Daoy (cell line): ENCODE measurements at places on chromosomes 5 and 9. TPM values are rescaled to one million over a fixed set of nuclear protein-coding genes. Genes with fewer than 3 reads are reported as not detected.

The PURA gene
- total RNA-seq: 6.5 and 7.8 TPM in 2 replicates

The STARD4 gene
- 44.5 and 84.3 TPM in 2 replicates for total RNA-seq

The IGIP gene
- 1.6 and 1.8 TPM in 2 replicates for total RNA-seq

The EFNA5 gene
- 4.1 and 5.8 TPM in 2 replicates for total RNA-seq

The FGF10 gene
- total RNA-seq: not detected in 2 replicates

The SOX30 gene
- 0.11 TPM in 1 of 2 replicates, not detected in the other for total RNA-seq

DNA sequence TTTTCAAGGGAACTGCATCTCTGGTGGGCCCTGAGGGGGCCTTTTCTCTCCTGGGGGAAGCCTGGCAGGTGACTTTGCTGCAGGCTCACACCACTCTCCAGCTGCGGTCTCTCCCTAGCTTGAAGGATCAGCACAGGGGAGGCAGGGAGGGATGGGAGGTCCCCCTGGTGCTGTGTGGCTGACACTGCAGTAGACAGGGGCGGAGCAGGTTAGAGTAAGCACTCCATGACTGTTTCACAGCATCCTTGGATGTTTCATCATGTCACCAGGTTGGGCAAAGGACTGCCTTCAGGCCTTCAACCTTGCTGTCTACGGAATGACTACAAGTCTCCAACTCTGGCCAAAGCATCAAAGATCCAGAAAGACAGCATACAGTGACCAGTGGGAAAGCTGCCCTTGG is 470.7 kb downstream of the CDK5RAP2 start:
- no peak for DNase-seq

GRCh38 chr9:25310961-25311360 is 367.3 kb downstream of the TUSC1 start:
- no peak for DNase-seq

DNA sequence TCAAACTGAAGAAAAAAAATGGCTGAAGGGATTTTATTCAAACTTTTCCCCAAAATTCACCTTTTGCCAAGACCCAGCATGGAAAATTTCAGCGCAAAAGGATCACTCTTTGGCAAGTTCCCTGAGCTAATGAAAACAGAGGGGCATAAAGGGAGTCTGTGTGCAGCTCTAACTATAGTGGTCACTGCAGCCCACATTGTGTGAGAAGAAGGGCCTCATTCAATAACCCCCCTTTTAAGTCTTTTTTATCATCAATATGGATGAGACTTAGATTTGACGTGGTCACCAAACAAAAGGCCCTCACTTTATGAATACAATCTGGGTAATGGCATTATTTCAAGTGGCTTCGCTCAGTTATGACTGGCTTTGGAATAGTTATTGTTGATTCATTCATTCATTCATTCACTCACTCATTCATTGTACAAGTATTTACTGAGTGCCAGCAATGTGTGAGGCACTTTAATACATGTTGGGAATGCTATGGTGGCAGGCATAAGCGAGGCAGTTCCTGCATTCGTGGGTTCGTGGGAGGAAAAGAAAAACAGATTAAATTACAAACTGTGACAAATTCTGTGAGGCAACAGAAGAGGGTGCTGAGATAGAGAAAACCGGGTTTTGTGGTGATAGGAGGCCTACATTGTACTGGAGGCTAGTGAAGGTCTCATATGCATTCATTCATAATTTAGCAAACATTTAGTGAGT is 145.7 kb upstream of the KLF4 start:
- DNase-seq: peak; percentile 42

- no peak for DNase-seq
Observed at GRCh38 chr5:10644192-10644591, 80.3 kb downstream of the ANKRD33B start.

DNA sequence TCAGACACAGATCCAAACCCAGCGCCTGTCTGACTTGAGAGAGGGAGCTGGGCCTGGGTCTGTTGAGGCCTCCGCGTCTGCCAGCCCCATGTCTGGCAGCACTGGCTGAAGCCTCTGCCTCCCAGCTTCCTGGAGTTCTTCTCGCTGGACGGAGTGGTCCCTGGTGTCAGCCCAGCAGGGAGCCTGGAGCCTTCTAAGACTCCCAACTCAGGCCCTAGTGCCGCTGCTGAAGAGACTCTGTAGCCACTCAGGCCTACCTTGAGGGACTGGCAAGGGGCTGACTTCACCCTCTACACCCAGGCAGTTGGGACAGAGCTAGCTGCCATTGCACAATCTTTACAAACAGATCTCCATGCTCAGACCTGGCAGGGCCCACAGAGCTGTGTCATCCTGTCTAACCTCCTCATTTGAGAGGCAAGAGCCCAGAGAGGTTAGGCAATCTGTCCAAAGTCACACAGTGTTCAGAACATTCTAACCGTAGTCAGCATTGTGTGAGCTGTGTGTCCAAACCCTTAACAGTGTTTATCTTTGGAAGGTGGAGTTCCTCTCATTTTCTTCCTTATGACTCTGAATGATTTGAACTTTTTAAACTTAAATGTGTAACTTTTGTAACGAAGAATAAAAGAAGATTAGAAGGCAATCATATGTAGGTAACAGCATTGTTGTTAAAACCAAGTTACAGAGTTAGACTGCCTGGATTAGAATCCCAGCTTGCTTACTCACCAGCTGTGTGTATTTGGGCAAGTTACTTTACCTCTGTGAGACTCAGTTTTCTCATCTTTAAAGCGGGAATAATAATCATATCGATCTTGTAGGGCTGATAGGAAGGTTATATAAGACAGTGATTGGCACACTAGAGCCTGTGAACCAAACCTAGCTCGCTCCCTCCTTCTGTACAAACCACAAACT is 4.6 kb upstream of the DUSP1 start:
- DNase-seq: no peak

- no peak for DNase-seq
Observed at GRCh38 chr5:175691761-175692160, 33.9 kb downstream of the HRH2 start.

DNA sequence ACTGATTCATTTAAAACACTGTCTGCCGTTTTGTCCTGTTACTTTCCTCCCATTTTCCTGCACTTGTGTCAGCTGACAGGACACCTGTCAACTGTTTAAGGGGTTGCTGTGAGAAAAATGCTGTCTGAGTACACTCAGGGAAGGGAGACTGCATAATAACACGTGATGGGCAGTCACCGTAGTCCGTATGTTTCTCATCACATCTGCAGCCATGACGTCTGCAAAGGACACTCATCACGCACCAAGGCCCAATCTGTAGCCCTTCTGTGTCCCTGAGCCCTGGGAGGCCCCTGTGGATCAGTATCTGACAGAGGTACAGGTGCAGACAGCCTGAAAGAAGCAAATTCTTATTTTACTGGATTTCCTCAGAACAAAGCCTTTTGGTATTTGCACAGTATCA is 396.3 kb downstream of the YTHDC2 start:
- DNase-seq: no peak

GRCh38 chr5:132058646-132059042 is 1.8 kb upstream of the IL3 start:
- DNase-seq: no peak

GRCh38 chr5:53326424-53327153 is 153.8 kb upstream of the FST start:
- no peak for DNase-seq

DNA sequence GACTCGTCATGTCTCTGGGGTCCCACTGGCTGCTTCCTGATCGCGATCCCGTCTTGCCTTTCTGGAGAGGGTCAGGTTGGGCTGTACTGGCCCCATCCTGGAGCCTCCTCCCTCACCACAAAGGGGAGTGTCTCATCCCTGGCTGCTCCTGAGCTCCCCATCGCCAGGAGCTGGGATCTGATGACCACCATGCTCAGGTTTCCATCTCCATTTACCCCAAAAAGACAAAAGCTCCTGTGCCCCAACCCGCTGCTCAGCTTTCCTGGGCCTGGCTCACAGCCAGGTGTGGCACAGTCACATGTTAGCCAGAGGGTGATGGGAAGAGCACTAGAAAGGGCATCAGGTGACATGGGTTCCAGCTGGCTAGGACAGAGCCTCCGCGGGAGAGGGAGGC is 47.3 kb upstream of the CDKN2AIPNL start:
- DNase-seq: no peak

- no peak for DNase-seq
Observed at GRCh38 chr5:88108490-88109279, 160.0 kb downstream of the TMEM161B start.

DNA sequence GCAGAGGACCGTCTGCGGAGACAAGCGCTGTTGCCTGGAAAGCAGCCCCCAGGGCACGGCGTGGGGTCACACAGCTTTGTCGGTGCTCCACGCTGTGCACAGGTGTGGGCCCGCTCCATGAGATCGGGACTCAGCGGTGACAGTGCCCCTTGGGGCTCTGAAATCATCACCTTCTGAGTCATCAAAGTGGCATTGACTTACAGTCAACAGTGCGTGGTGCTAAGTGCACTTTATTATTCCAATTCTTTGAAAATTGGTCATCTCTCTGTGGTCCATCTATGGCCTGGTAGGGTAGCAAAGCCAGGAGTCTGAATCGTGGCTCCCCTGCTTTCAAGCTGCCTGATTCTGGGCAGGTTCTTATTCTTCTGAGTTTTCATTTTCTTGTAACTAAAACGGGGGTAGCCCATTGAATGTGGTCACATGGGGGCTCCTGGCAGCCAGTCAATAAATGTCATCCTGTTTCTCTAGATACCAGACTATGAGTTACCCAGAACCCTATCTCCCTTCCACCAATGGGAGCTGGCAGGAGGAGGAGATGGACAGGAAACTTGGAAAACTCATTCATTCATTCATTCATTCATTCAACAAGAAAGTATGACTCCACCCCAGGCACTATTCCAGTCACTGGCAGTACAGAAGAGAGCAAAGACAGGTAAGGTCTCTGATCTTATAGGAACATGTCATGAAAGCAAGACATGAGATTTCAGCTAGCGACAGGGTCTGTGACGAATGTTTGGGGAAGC is 20.3 kb upstream of the UNC5A start:
- peak; percentile 62 for DNase-seq

DNA sequence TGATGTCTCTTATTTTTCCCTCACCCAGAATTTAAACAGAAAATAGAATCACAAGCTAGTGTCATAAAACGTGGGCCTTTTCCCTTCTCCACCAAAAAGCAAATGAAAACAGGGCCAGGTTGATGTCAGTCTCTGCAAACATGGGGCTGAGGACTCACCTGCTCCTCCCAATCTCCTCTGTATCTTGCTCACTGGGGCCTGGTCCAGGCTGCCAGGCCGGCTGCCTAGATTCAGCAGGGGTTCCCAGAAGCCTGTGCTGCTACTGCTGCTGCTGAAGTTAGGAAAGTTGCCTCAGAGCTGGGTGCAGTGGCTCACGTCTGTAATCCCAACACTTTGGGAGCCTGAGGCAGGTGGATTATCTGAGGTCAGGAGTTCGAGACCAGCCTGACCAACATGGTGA is 84.3 kb downstream of the PCDH1 start:
- no peak for DNase-seq

GRCh38 chr9:136645903-136646754 is 16.6 kb upstream of the EGFL7 start:
- DNase-seq: no peak

- peak; percentile 90 for DNase-seq
Observed at GRCh38 chr9:121281614-121282276, 13.8 kb downstream of the GSN start.

DNA sequence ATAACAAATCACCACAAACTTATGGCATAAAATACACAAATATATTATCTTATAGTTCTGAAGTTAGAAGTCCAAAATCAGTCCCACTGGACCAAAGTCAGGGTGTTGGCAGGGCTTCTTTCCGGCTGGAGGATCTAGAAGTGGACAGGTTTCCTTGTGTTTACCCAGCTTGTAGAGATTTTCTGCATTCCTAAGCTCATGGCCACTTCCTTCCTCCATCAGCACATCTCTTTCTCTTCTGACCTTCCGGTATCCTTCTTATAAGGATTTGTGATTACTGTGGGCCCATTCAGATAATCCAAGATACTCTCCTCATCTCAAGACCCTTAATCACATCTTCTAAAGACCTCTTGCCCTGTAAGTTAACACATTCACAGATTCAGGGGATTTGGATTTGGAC is 97.6 kb downstream of the RAB3C start:
- peak; percentile 8 for DNase-seq

DNA sequence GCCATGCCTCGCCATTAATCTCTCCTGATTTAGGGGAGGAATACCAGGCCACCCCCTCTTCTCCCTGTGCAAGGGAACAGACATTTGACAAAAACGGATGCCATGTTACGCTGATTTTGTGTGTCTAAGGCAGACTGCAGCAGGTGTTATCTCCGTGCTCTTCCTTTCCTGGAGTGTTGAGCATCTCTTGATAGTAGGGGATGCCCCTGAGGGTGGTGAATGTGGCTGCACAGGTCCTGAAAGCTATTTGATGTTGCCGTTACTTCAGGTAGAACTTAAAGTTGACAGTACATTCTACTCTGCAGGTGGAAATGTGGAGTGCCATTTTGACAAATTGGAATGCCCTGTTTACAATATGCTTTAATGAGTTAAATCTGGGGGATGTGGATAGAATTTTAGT is 21.5 kb downstream of the TENT4A start:
- DNase-seq: no peak

- DNase-seq: no peak
Observed at GRCh38 chr9:97706246-97706645, 9.1 kb upstream of the XPA start.

DNA sequence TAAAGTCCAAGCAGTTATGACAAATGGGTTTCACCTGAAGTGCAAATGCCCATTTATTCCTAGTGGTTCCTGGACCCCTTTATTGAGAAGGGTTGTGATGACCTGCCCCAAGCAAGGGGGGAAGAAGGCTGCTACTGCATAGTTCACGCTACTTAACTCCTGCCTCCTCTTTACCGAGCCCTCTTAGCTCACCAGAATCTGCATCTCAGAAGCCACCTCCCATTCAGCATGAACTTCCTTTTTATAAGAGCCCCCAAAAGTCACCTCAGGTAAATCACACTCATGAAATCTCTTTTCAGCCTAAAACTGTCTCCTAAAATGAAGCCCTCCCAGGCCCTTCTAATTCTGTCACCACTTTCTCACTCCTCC is 26.6 kb upstream of the C9orf72 start:
- no peak for DNase-seq

- no peak for DNase-seq
Observed at GRCh38 chr9:84593352-84593751, 76.2 kb upstream of the NTRK2 start.

GRCh38 chr9:37906312-37907239 is 2.6 kb upstream of the SLC25A51 start:
- no peak for DNase-seq

- DNase-seq: no peak
Observed at GRCh38 chr5:37520811-37521210, 141.7 kb downstream of the WDR70 start.

GRCh38 chr5:141040093-141040770 is 10.9 kb upstream of the PCDHB1 start:
- DNase-seq: peak; percentile 79

DNA sequence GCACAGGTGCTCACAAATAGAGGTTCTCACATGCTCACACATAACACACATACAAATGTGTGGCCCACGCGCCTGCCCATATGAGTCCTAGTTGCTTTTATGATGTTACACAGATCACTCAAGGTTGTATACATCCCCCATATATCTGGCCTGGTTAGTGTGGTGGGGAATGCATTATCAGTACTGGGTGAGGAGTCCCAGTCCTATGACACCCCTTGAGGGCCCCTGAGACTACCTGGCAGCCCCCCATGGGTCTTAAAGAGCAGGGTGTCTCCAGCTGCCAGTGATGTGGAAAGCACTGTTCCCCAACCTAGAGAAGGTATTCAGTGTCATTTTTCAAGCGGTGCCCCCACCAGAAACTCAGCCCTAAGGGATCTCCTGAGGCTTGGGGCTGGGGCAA is 2.8 kb upstream of the HAND1 start:
- no peak for DNase-seq

- no peak for DNase-seq
Observed at GRCh38 chr9:137140151-137141012, 1.4 kb downstream of the GRIN1 start.
